ENCODE measurements at places on chromosomes 7 and 10.

DNA sequence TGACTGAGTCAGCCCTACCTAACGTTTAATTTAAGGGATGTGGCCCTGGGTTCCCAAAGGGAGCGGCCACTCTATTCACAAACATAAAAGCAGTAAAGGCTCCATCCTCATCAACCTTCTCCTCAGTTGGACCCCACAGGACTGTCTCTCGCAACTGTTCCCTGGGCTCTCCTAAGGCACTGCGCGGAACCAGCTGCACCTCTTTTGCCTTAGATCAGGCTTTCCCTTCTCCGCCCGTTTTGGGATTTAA is 689 bp upstream of the GTPBP4 start:
- DNase-seq, result no peak

- DNase-seq, result no peak
Observed at GRCh38 chr7:40579401-40579800, 444.6 kb downstream of the SUGCT start.

DNA sequence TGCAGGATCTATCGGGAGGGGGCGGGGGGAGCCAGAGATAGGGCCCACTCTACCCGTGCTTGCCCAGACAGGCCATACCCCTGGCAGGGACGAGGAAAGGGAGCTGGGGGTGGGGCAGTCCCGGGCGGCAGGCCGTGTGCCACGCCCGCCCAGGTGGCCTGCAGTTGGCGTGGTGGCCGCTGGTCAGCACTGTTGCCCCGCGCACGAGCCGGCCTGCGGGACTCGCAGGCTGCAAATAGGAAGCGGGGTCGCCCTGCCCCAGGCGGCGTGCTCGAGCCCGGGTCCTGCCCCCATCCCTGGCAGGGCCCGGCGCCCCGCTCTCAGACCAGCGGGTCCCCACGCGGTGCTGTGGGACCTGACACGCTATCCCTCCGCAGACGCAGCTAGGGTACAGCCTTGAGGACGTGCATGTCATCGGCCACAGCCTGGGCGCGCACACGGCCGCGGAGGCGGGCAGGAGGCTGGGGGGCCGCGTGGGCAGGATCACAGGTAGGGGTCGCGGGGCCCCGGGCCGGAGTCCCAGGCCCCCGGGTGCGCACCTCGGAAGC is 6.7 kb downstream of the PNLIPRP2 start:
- no peak for DNase-seq

DNA sequence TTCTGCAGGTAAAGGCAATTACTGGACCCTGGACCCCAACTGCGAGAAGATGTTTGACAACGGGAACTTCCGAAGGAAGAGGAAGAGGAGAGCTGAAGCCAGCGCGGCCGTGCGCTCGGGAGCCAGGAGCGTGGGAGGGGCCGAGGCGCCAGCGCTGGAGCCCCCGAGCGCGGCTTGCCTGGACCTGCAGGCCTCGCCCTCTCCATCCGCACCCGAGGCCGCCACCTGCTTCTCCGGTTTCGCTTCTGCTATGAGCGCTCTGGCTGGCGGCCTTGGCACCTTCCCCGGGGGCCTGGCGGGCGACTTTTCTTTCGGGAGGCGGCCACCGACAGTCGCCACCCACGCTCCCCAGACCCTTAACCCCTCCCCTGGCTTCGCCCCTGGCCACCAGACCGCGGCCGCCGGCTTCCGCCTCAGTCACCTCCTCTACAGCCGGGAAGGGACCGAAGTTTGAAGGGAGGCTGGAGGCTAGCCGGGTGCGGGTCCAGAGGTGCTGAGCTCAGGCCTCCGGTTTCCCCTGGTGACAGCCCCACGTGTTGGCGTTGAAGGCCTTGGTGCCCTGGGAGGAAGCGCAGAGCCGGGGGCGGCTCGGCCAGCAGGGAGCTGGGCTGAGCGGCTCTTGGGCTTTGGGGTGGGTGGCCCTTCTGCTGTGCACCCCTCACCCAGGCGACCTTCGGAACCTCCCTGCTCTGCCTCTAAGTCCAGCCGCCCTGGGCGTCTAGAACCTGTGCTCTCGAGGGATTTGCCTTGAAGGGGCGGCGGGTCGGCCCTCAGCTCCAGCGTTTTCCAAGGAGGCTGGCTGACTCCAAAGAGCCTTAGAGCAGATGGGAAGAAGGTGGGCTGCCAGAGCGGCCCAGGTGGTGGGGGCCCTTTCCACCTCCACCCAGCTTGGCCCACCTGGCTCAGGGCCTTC is 1.8 kb downstream of the FOXI2 start:
- no peak for DNase-seq

DNA sequence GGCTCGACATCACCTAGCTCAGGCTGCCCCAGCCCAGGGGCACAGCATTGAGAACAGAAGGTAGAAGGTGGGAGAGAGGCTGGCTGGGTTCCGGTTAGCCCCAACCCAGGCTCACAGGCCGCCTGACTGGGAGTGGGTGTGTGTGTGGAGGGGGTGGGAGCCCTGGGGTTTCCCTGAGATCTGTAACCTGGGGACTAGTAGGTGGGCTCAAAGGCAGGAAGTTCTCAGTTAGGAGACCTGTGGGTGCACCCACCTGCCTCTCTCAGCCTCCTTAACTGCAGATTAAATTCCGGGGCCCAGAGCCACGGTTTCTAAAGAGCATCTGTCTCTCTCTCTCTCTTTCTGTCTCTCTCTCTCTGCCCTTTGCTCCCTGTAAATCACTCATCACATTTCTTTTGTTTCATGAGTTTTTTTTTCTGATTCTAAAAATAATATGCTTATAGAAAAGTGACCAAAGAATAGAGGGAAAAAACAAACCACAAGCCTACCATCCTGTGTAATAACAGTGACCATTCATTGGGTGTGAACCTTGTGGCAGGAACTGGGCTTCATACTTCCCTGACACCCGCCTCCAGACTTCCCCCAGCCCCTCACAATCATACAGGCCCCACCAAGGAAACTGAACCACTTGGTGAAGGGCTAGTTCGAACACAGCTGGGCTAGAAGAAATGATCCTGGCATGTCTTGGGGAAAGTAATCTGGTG is 83.4 kb upstream of the SMNDC1 start:
- no peak for DNase-seq

GRCh38 chr10:77960829-77961329 is 34.3 kb upstream of the DLG5 start:
- no peak for DNase-seq

GRCh38 chr10:101216207-101217043 is 12.8 kb downstream of the LBX1 start:
- no peak for DNase-seq

- no peak for DNase-seq
Observed at GRCh38 chr7:155489158-155489840, 31.4 kb downstream of the EN2 start.

- no peak for DNase-seq
Observed at GRCh38 chr10:123455861-123456260, 210.3 kb upstream of the GPR26 start.

DNA sequence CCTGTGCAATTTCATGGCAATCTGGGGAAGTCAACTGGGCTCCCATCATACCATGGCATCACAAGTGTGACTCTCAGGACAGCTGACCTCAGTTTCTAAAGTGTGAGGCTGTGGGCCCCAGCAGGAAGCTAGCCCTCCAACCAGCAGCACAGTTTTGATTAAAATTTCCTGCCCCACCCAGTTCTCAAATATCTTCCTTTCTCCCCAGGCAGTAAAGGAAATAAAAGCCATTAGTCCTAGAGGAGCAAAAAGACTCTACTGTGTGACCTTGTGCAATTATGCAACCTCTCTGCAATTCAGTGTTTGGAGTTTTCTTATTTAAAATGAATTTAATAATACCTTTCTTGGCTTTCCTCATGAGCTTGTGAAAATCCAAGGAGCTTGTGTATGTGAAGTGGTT is 143.1 kb upstream of the CDCA7L start:
- no peak for DNase-seq

- DNase-seq, result no peak
Observed at GRCh38 chr10:14594878-14595525, 179.7 kb downstream of the FAM107B start.

- DNase-seq, result no peak
Observed at GRCh38 chr7:121352323-121352722, 23.5 kb downstream of the WNT16 start.

Data from activated CD4-positive, alpha-beta T cell treated with anti-CD3 and anti-CD28 coated beads for 24 hours (primary cell).